ENCODE measurements at places on chromosomes 1 and 21.

DNA sequence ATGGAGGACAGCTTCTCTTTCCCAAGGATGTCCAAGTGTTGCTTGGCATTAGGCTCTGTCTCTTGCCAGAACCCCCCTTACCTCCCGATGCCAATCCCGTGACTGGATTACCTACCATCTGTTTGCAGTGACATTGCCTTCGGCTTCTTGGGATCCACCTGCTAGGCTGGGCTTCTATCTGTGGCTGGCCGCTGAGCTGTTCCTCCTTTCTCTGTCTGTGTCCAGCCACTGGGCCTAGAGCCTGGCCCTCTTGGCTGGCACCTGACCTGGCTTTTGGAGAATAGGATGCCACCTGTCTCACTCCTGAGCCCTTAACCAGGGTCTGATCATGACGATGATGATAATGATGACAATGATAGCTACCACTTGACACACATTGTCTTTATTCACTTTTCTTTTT, 41.6 kb upstream of the STUM start:
- no peak for DNase-seq

- DNase-seq: no peak
Measured at GRCh38 chr21:33661146-33661545, 18.8 kb downstream of the ITSN1 start.

DNA sequence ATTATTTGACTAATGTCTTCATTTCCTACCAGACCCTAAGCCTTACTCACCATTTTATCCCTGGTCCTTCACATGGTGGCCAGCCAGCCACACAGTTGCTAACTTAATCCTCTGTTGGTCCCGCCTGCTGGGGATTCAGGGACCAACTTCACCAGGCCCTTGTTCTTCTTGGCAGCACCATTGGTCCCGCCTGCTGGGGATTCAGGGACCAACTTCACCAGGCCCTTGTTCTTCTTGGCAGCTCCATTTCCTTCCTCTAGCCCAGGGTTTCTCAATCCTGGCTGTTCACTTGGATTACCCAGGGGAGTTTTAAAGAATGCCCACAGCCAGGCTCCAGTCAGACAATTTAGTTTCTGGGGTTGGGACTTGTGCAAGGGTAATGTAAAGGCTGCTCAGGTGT, 233.1 kb upstream of the CSF3R start:
- no peak for DNase-seq

DNA sequence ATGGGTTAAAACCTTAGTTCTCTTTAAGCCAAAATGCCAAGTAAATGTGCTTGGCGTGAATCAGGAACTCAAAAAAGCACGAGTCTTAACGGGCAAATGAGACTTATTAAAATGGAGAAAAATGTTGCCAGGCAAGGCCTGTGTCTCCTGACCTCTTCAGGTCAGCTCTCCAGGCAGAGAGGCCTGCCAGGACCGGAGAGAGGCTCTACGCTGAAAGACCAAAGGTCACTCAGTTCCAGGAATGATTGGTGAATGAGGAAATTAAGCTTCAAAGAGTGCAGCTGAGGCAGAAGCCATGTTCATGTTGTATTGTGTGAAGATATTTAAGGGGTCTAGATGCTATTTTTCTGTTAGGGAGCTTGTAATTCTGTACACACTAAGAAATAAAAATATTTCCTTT, 66.6 kb downstream of the SPAG17 start:
- no peak for DNase-seq

DNA sequence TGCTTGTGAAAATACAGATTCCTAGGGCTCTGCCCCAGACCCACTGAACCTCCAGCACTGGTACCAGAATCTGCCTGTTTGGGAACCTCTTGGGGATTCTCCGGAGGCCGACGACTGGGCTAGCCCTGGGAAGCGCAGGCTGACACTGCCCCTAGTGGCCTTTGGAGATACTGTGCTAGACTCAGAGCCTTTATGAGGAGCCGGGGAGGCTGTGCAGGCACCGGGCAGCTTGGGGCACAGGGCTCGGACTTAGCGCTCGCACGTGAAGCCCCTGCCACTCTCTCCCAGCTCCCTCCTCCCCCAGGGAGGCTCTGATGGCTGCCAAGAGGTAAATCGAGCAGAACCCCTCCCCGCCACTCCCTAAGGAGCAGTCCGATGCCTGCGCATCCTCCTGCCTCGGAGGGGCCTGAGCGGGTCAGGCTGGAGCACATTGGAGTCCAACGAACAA, 144.6 kb upstream of the TNR start:
- peak; percentile 60 for DNase-seq

GRCh38 chr1:168480997-168481396, 62.8 kb downstream of the XCL2 start:
- no peak for DNase-seq

- peak; percentile 87 for DNase-seq
Measured at GRCh38 chr1:9849691-9850441, 26.1 kb upstream of the CLSTN1 start.

DNA sequence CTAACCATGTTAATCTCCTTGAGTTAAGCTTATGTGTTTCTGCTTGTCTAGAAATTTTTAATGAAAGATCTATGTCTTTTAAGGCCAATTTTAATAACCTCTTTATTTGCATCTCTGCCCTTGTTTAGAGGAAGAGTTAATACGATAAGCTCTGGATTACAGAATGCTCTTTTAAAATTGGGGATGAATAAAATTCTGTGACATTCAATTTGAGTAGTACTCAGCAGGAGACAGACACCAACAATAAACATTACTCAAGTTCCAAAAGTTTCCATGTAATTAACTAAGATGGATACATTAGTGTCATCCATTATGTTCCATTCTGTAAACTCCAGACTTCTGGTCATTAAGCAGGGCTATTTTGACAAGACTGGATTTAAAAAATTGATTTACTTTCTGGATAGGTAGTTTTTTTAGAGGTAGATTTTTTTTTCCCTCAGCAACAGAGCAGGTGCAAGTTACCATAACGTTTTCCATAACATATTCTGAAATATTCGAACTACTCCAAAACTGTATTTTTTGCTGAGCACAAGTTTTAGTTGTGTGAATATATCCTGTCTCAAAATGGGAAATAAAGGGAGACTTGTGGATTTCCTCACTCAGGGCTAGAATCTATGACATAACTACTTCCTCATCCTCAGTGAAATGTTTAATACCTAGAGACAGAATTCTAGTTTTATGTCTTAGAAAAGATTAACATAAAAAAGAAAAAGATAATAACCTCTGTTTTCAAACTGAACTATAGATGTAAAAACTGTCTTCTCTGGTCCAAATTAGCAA, 221.7 kb downstream of the NEGR1 start:
- DNase-seq: no peak

DNA sequence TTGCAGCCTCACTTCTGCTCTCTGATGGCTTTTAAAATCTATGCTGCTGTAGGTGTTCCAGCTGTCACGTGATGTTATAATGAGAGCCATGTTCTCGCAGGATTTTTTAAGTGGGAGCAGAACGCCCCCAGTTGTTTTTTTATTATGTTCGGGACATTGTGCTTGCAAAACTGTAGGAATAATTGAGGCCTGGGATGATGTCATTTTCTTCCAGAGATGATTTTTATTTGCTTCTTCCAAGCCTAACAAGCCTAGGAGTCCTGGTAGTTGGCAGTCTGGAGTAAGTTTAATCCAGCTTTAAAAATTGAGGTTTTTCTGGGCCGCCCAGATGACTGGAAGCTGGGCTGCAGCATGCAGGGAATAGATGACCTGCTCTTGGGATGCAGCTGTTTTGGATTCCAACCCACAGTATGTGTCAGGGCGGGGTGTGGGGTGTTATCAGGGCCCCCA, 34.6 kb upstream of the CHIT1 start:
- DNase-seq: no peak

GRCh38 chr1:90763506-90763905, 46.4 kb upstream of the BARHL2 start:
- DNase-seq: peak; percentile 49

DNA sequence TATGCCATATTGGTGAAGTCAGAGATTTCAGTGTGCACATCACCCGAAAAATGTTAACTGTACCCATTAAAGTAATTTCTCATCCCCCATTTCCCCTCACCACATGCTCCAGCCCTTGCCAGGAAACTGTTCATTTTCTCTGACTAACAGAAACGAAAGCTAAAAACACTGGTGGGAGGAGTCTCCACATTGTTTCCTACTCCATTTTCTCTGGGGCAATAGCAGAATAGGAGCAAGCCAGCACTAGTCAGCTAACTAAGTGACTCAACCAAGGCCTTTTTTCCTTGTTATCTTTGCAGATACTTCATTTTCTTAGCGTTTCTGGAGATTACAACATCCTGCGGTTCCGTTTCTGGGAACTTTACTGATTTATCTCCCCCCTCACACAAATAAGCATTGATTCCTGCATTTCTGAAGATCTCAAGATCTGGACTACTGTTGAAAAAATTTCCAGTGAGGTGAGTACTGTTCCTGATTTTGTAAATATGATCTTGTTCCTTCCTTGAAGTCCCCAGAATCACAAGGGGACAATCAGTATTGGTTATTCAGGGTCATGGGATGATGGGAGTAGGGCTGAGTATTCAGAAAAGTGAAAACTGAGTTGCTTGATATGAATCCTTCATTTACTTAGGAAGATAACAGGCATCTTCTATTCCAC, at the start of gene IFI16:
Gene IFI16 (plus strand): TSS at position 204 of the 658 bp plus-strand sequence. CDS start 4,774 bp downstream, outside the sequence.
- peak; percentile 97 for DNase-seq

DNA sequence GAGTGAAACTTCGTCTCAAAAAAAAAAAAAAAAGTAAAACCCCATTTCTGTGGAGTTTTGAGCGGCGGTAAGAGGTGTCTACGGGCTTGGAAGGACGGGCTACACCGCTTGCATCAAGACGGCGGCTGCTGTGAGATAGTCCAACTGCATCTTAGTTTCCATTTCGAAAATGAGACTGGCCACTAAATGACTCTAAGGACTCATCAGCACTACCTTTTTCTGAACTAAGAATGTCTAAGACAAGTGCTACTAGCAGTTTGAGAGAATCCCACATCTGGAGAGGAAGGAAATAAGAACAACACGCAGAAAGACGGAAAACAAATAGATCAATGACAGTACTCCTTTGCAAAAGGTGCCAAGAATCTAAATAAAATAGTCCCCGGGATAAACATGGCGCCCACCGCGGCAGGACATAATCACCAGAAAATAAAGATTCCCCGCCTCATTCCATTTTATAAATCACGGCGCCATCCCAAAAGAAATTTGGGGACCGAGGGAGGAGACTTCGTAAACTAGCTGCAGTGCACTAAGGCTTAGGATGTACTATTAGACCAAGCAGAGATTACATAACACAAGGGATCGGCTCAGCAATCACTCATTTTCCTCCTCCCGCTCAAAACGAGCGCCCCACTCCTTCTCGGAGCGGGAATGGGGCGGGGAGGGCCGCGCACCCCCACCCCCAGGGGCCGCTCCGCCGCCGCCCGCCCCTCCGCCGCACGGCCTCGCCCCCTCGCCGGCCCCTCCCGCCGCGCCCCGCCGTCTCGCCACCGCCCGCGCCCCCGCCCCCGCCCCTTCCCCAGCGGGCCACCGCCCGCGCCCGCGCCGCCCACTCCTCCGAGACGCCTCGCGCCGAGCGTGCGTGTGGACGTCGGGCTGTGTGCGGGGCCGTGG, 1.1 kb downstream of the POGZ start:
- peak; percentile 88 for DNase-seq

- DNase-seq: no peak
Measured at GRCh38 chr1:214761030-214761429, 158.0 kb downstream of the CENPF start.

- no peak for DNase-seq
Measured at GRCh38 chr1:7186382-7187111, 401.3 kb downstream of the CAMTA1 start.

DNA sequence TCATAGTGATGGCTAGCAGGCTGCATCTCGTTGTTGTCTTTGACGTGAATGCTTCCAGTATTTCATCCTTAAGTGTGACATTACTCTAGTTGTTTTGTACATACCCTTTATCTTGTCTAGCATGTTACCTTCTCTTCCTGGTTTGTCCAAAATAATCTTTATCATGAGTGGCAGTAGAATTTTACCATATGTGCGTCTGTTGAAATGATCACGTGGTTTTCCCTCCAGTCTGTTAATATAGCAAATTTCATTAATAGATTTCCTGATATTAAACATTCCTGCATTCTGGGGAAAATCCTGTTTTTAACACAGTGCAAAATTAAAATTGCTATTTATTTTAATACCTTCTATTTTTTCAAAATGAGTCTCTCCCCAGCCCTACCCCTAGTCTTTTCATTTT, 15.6 kb downstream of the ADARB1 start:
- DNase-seq: no peak

DNA sequence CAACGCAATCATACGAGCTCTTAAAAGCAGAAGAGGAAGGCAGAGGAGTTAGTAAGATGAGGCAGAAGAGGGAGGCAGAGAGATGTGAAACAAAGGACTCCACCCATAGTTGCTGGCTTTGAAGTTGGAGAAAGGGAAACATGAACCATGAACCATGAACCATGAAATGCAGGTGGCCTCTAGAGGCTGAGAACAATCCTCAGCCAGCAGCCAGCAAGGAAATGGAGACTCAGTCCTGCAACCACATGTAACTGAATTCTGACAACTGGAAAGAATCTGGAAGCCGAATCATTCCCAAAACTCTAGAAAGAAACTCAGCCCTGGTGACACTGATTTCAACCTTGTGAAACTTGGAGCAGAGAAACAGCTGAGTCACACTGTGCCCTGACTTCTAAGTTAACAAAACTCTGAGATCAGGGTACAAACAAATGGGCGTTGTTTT, 10.1 kb downstream of the DIPK1A start:
- peak; percentile 74 for DNase-seq

DNA sequence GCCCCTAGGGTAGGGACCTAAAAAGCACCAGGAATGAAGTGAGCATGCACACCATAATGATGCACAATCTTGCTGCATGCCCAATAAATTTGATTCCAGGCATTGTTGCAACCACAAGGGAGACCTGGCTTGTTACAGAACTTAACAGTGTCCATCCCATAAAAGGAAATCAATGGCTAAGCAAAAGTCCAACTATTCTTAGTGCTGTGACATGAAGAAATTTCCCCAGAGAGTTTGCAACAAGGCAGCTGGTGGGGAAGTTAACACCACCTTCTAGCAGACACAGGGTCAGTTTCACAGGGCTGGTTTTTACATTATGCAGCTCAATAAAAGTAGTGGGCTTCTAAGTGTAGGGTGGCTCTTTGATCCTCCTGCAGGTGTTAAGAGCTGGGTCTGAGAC, 221.1 kb downstream of the KCNJ6 start:
- DNase-seq: no peak

GRCh38 chr1:109799445-109799844, 35.7 kb upstream of the EPS8L3 start:
- DNase-seq: no peak

Measured in OCI-M1 (cell line).